ENCODE measurements at places on chromosomes 6 and 20.

DNA sequence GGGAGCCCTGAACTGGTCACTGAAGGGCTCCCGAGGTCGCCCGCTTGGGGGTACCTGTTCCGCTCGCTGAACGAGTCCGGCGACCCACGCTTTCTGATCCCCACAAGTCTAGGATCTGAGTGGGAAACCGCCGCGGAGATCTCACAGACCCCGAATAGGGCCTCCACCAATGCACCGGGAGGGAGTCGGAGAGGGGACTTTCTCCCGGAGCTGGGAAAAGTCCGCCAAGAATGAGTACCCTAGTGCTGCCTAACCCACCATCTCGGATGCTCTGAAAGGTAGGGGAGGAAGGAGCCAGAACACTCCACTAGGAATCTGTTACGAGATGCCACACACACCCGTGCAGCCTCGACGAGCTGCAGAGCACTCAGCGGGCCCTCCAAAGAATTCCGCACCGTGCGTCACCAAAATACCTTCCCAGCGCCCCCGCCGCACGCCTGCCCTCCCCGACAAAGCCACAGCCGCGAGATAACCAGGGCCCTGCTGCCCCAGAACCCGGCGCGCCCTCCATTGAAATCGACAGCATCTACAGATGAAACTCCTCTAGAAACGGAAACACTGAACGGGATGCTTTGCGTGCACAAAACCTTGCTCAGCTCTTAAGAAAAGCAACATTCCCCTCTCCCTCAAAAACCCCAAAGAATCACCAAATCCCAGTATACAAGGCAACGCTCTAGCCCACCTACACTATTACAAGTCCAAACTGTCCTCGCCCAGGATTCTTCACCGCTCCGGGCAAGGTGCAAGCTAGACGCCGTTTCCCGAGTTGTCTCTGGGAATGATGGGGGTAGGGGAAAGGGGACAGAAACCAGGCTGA, 686 bp downstream of the COL12A1 start:
- DNase-seq = no peak

DNA sequence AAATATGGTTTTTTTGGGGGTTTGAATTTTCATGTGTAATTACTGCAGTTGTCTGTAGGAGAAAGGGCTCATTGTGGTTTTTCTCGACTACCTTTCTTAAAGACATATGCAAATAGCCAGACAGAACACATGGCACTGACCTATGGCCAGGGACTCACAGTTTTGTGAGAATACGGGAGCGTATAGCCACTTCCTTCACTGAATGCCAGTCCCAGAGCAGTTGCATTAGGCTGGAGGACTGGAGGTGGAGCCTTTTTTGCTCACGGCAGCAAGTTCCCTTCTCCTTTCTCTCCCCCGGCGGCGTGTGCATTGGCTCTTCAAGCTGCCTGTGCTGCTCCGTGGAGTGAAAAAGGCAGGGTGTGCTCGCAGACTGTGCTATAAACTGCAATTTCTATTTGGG, 114.9 kb downstream of the AKAP7 start:
- no peak for DNase-seq

DNA sequence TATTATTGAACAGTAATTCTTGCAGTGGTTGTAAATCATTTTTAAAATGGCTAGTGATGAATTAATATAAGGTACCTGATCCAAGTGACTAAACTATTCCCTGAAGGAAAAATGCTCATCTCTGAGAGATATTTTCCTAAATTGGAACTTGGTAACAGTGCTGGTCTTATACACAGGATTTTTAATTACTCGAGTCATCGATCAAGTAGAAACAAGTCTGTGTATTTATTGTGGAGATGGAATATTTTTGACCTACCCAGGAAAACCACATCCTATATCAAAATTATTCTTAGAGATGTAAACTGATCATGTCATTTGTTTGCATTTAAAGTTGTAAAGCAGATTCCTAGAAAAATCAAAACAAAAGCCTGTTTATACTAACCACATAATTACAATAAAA, 166.9 kb downstream of the MOXD1 start:
- DNase-seq = no peak

- DNase-seq = no peak
These were observed 226.1 kb upstream of the RREB1 start for GRCh38 chr6:6881438-6882225.

DNA sequence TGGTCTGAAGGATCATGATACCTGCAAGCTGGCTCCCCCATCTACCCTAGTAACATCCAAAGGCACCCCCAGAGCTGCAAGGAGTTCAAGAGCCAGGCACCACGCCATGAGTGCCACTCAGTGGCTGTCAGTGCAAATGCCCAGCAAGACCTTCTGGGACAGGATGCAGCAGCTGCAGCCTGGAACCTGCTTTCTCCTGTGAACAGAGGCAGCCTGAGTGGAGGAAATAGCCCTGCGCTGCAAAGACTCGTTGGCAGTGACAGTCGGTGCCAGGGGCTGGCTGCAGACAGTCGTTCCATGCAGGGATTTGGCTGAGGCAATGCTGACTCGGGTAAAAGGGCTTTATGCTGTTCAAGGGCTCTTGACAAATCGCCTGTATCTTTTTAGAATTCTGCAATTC, 15.7 kb upstream of the SSTR4 start:
- DNase-seq = no peak

GRCh38 chr6:25695671-25696070, 43.7 kb downstream of the SCGN start:
- no peak for DNase-seq

- no peak for DNase-seq
These were observed 107.0 kb downstream of the MCHR2 start for GRCh38 chr6:99887066-99887465.

- DNase-seq = no peak
These were observed 7.2 kb downstream of the BMP5 start for GRCh38 chr6:55868176-55868575.

GRCh38 chr20:58557733-58558342, 42.6 kb upstream of the APCDD1L start:
- no peak for DNase-seq

DNA sequence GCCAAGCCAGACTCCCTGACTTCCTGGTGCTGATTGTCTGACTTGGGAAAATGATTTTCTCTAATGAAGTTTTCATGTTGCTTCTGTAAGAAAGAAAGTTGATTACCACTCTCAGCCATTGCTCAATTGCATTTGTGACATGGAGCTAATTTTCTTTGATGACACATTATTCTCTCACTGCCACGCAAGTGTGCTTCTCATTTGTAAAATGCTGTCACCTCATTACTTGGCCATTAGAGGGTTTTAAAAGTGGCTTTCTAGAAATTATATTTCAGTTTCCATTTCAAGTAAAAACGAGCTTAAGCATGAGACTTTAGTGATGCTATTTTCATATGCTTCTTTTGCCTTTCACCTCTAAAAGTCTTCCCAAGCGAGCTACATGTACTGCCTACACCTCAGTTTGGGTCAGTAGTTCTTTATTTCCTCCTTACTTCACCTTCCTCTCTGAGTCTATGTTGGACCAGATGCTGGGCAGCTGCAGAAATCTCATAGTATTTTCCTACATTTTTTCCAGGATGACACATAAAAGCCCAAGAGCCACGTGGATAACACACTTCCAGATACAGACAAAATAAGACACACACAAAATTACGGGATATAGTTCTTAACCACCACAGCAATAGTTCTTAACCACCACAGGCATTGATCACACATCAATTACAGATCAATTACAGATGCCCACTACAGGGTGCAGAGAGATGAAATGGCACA, 6.3 kb upstream of the FAM210B start:
- DNase-seq = no peak

- DNase-seq = peak; percentile 38
These were observed 73.1 kb downstream of the HIVEP2 start for GRCh38 chr6:142871910-142872331.

GRCh38 chr6:22716721-22717120, 147.4 kb downstream of the HDGFL1 start:
- no peak for DNase-seq

GRCh38 chr20:8990770-8991169, 78.1 kb upstream of the PLCB4 start:
- no peak for DNase-seq

GRCh38 chr20:47360297-47361056, 4.0 kb upstream of the ZMYND8 start:
- DNase-seq = no peak

DNA sequence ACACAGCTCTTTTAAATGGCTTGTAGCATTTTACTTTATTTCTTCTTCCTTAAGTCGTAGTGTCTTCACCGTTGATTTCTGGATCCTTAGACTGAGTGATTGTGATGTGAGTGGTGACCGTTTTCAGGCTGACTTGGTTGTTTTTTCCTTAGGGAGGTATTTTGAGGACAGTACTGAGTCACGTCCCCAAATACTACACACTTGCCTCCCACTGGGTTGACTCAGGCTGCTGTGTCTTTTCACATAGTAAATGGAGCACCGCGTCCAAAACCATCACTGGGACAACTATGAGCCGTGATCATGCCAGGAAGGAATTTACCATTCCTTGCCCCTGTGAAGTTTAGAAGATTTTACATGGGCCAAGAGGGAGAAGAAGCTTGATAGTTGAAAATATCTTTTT, 174.1 kb downstream of the FARS2 start:
- DNase-seq = no peak

DNA sequence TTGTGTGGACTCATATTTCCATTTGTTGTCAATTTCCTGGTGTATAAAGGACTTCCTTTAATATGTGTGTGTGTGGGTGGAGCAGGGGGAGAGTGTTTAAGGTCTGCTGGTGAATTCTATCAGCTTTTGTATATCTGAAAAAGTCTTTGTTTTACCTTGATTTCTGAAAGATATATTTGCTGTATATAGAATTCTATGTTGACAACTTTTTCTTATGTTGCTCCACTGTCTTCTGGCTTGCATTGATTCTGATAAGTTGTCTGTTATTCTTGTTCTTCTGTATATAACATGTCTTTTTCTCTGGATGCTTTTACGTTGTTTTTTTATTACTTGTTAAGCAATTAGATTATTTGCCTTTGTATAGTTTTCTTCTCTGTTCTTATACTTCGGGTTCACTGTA, 90.0 kb upstream of the CEP162 start:
- DNase-seq = no peak

DNA sequence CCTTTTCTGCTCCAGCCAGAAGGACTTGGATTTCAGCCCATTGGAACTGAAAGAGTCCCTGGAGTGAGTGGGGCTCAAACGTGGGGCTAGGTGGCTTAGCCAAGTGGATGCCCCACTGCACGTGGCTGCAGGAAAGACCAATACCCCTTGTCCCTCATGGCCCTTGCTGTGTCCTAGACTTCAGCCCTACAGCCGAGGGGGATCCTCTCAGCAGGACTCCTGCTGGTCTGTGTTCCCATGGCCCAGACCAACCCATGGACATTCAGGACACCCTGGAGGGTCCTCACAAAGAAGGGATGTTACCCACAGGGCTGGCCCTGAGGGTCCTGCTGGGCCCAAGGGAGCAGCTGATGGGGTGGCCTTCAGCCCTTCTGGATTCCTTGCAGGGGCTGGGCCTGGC, 30.0 kb upstream of the PHACTR3 start:
- no peak for DNase-seq

- DNase-seq = no peak
These were observed 28.6 kb downstream of the FOXO3 start for GRCh38 chr6:108589244-108589791.

GRCh38 chr6:141483598-141484061, 649.1 kb upstream of the GJE1 start:
- DNase-seq = peak; percentile 9

DNA sequence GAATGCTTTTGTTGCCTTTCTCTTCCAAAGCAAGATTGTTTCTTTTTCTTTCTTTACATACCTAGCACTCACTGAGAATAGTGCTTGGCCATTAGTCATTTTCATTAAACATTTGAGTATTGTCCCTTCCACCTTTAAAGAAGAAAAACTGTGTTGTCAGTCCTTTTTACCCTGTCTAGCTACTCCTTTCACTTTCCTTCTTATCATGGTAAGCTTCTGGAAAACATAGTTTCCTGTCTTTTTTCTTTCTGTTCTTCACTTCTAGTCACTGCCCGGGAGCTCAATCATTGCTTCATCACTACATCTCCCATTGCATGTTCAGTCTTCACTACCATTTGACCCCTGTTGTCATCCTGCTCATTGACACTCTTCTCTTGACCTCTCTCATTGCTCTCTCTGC, 12.1 kb downstream of the VAPB start:
- DNase-seq = no peak

- no peak for DNase-seq
These were observed 18.0 kb downstream of the AARS2 start for GRCh38 chr6:44294832-44295791.

DNA sequence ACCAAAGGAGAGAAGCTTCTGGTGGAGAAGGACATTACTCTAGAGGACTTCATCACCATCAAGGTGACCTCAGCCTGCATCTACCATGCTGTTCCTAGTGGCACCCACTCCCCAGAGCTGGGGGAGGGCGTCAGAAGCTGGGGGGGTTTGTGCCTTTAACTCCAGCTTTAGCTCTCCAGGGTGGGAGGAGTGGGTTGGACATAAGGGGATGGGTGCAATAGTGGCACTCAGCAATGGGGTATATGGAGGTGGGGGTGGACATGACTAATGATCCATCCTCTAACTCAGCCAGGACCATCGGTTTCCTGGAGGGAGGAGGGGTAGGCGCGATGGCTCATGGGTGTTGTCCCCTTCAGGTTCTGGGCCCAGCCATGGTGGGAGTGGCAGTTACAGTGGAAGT, 40.1 kb downstream of the SNRPB start:
- no peak for DNase-seq

DNA sequence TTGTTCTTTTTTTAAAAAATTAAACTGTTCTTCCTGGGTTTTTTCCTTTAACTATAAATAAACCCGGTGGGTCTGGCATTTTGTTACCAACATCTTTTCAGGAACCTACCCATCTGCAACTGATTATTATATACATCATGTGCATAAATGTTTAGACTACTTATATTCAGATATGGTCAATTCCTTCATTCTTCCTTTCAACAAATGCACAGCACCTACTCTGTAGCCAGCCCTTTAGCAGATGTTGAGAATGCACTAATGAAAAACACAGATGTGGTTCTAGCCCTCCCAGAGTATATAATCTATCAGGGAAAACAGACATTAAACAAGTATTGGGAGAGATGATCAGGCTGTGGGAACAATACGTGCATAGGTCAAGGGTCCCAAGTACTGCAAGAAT, 237.1 kb downstream of the UST start:
- no peak for DNase-seq
